PC-3 (cell line): ENCODE measurements at places on chromosomes 16 and 17.

DNA sequence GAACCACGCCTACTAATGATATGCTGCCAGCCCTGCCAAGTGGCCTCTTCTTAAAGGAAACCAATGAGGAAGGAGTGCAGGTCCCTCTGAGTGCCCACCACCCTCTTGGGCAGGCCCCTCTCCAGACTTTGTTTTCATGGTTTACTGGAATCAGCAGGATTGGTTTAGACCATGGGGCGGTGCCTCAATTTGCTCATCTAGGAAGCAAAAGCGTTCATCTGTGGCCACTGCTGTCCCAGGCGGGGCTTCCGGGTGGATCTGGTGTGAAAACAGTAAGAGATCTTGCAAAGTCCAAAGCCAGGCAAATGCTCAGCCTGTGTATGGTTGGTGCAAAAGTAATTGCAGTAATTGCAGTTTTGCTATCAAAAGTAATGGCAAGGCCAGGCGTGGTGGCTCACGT is 71.3 kb downstream of the AMFR start:
- no peak for DNase-seq

- no peak for DNase-seq
These were observed 38.7 kb upstream of the MRPS23 start for GRCh38 chr17:57888311-57889216.

GRCh38 chr16:47920709-47921108 is 235.1 kb downstream of the ABCC12 start:
- peak; percentile 63 for DNase-seq

GRCh38 chr17:43453331-43453812 is 30.4 kb upstream of the DHX8 start:
- DNase-seq, result no peak

DNA sequence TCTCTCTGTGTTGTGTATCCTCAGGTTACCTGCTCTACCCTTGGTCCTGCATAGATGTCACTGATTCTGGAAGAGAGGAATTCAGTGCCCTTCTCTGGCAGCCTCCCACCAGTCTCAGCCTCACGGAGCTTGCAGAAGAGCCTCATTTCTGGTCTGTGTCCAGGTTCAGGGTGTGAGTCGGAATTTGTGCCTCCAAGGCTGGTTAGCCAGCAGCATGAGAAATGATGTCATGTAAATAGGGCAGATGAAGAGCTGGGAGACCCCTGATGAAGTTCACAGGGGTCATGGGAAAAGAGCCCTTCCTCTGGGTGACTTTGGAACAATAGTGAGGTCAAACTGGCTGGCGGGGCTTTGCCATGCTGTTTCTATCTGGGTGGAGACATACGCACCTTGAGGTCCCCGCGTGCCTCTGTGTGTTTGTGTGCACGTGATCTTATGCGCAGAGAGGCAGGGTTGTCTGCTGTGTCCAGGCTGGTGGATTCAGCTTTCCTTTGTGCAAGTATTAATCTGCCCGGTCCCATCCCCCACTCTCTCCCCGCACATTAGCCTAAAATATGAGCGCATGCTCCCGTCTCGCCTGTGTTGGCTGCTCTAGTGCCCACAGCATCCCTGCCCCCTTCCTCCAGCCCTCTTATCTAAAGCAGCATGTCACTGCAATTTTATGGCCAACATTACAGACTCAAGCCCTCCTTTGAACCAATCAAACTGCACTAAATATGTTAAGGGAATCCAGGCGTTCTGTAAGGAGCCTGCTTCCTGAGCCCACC is 256.3 kb upstream of the ZFHX3 start:
- DNase-seq, result no peak

DNA sequence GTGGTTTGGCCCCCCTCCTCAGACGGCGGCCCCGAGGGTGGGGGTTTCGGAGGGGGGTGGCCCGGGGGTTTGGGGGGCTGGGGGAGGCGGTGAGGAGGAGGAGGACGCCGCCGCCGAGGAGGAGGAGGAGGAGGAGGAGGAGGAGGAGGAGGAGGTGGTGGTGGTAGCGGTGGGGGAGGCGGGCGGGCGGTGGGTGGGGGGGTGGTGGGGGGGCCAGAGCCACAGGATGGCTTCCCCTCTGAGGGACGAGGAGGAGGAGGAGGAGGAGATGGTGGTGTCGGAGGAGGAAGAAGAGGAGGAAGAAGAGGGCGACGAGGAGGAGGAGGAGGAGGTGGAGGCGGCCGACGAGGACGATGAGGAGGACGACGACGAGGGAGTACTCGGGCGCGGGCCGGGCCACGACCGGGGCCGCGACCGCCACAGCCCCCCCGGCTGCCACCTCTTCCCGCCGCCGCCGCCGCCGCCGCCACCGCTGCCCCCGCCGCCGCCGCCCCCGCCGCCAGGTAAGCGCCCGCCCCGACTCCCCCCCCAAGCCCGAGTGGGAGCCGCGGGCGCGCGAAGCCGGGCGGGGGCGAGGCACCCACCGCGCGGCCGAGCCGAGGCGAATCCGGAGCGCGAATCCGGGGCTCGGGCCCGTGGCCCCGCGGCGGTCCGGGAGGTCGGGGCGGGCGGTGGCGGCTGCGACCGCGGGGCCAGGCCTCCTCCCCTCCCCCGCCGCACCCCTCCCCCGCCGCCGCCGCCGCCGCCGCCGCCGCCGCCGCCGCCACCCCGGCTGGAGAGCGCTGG is 3.8 kb upstream of the CHD3 start:
- no peak for DNase-seq

DNA sequence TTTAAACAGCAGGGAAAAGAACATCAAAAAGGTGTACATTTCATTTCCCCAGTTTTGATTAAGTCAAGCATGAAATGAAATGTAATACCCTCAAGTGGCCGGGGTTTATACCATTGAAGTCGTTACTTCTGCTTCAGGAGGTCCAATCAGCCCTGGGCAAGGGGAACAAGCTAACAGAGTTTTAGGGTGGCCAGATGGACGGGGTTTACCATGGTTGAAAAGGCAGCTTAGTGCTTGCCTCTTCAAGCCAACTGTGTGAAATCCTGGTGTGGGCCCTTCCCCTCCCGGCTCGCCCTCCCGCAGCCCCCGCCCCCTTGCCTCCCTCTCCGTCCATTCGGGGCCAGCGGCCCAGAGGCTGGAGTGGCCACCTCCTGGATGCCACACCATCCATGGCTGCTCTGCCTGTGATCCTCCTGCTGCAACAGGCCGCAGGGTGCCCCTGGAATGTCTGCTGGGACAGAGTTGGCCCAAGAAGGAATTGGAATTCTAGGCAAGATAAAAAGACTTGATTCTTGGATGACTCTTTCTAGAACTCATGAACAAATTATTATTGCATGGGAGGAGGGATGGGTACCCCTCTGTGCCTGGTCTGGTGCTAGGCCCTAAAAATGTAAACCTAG is 296.2 kb upstream of the IRX3 start:
- DNase-seq, result no peak

DNA sequence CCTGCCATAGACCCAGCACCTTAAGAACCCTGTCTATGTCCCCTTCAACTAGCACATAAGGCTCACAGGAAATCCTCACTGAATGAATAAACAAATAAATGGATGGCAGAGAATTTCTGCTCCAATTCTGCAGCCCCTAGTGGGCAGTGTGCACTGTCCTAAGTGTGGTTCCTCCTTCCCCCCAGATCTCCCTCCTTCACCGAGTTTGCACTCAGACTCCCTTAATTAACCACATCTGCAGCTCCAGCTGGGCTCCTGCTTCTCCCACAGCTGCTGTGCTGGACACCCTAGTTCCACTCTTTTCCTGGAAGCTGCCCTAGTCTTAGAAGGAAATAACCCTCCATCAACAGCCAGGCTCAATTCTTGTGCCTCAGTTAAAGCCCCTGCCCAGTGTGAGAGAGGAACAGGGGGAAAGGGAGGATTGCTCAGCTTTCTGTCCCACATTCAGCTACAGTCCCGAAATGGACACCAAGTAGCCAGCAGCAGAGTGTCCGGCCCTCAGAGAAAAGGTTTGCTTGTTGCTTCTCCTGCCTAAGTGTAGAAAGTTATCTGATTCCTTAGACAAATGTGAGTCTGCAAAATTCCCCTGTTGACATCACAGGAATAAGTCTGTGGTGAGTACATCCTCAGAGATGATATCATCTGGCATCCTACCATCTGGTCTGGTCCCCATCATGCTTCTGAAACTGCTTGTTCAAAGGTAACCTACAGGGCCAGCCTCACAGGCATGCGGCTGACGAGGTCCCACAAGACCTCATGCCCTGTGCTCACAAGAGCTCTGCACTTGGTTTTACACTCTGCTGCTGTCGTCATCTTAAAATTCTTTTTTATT is 12.3 kb downstream of the LRRC3C start:
- peak; percentile 24 for DNase-seq

DNA sequence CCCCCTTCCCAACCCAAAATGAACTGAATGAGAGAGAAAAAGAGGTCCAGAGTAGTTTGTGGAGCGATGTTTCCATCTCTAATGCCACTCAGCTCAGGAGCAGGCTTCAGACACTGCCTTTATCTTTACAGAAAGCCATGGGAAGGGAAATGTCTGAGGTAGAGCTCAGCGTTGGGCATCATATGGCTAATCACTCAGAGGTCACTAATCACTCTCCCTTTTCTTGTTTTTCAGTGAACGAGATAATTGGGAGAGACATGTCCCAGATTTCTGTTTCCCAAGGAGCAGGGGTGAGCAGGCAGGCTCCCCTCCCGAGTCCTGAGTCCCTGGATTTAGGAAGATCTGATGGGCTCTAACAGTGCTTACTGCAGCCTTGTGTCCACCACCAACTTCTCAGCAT is 9.8 kb downstream of the ESRP2 start:
- no peak for DNase-seq

GRCh38 chr17:34107019-34107418 is 148.1 kb upstream of the CCL2 start:
- DNase-seq, result no peak

- no peak for DNase-seq
These were observed 4.8 kb downstream of the SREBF1 start for GRCh38 chr17:17832032-17832363.

GRCh38 chr16:11125936-11126335 is 130.1 kb downstream of the SOCS1 start:
- DNase-seq, result no peak

DNA sequence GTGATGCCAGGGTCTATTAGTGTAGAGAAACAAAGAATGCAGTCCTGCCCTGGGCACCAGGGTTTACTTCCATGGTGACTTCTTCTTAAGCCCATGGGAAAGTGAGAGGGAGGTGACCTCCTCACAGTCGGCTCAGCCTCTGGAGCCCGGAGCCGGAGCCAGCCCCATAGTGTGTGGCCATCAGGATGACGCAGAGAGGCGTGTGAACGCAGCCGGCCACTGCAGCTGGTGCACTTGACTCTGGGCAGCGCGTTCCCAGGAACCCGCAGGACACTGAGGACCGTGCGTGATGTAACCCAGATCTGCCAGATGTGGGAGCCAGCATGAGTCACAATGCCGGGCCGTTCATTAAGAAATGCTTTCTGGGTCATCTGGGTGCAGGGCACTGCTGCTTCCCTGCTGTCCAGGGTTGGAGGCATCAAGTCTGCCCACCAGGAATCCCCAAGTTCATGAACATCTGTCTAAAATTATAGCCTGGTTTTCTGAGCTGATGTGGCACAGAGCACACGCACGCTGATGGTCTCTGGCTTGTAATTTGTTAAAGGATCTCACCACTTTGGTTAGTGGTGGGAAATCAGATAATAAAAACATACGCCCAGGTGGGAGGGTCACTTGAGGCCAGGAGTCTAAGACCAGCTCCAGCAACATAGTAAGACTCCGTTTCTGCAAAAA is 114.1 kb downstream of the PITPNC1 start:
- no peak for DNase-seq

GRCh38 chr16:61798741-61799140 is 237.5 kb downstream of the CDH8 start:
- DNase-seq, result no peak

- no peak for DNase-seq
These were observed 5.9 kb downstream of the NOB1 start for GRCh38 chr16:69748694-69749345.

DNA sequence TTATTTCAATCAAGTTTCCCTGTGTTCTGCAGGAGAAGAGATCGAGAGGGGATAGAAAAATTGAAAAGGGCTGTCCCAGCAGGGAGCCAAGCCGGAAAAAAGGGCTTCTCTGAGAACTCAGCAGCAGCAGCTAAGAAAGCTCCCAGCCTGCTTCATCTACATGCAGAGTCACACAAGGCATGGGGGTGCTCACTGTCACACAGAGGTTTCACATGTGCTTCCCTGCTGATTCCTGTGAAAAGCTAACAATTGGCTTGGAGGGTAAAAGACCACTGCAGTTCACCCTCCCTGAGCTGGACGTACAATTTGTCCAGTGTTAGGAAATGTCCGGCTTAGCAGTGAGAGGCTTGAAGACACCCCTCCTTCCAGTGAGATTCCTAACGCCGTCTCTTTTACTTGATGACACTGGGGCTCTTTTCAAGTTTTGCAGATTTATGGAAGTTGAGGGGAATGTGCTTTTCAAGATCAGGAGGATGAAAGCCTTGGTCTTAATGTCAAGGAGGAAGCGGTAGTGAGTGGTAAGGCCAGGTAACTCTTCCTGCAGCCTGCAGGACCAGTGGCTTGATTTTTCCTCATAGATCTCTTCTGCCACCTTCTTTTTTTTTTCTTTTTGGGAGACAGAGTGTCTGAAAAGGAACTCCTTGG is 85.6 kb downstream of the WNT3 start:
- no peak for DNase-seq

- DNase-seq, result no peak
These were observed 43.3 kb upstream of the ULK2 start for GRCh38 chr17:19911033-19911432.

DNA sequence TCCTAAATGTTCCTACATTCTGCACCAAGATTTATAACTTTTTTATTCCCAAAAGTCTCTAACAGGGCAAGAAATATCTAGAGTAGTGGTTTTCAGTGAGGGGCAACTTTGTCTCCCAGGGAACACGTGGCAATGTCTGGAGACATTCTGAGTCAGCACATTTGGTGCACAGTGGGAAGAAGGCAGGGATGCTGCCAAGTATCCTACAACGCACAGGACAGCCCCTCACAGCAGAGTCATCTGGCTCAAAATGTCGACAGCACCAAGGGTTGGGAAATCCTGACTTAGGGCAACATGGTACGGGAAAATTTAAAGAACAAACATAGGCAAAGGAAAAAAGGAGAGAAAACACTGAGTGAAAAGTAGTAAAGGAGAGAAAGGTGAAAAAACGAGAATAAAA is 61.8 kb downstream of the SMG6 start:
- DNase-seq, result no peak

- DNase-seq, result no peak
These were observed 229.9 kb upstream of the SDK2 start for GRCh38 chr17:73874008-73874720.

GRCh38 chr16:85171759-85172454 is 59.6 kb upstream of the CIBAR2 start:
- peak; percentile 11 for DNase-seq

DNA sequence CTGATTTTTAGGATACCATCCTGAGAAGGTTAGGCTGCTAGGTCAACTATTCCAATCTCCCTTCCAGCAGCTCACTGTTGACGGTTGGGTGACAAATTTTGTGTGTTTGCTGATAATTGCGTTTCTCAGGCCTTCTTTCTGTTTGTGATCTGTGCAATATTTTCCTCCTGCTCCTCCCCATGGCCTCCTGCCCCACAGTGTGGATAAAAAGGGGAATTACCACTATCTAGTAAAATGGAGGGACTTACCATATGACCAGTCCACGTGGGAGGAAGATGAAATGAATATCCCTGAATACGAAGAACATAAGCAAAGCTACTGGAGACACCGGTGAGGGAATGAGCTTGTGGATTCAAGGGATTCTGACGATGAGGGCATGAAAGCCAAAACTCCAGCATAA is 9.2 kb downstream of the CHD3 start:
- DNase-seq, result peak; percentile 21

GRCh38 chr16:12449795-12450194 is 353.9 kb downstream of the CPPED1 start:
- DNase-seq, result no peak
